ENCODE measurements at places on chromosomes 2 and 18. TPM values are rescaled to one million over a fixed set of nuclear protein-coding genes. Genes with fewer than 3 reads are reported as not detected.

- no peak overlapping the region for H3K27ac ChIP-seq
- H3K36me3 ChIP-seq, result no peaks in the 10 kb centered on the region
- no peak overlapping the region for H3K4me3 ChIP-seq
- H3K27me3 ChIP-seq, result no peaks in the 10 kb centered on the region
These were observed 124.4 kb downstream of the LRRTM4 start for GRCh38 chr2:77397763-77398162.

GRCh38 chr2:101361121-101361520 lies 26.2 kb downstream of the CREG2 start:
- H3K36me3 ChIP-seq, result no peaks in the 10 kb centered on the region
- H3K27ac ChIP-seq, result no peak overlapping the region
- no peak for DNase-seq
- no peaks in the 10 kb centered on the region for H3K4me1 ChIP-seq

DNA sequence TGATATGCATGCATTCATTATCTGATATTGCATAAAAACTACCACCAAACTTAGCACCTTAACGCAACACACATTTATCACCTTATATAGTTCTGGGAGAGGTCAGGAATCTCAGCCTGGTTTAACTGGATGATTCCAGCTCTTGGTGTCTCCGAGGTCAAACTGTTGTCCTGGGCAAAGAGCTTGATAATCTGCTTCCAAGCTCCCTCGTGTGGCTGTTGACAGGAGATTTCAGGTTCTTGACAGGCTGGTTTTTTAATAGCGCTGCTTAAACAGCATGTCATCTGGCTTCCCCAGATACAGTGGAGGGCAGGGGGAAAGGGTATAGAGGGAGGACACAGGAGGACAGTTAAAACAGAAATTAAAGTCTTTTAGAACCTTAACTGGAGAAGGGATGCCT lies 785.0 kb downstream of the CNTNAP5 start:
- no peak for DNase-seq
- no peaks in the 10 kb centered on the region for H3K4me1 ChIP-seq
- no peak overlapping the region for H3K27ac ChIP-seq
- no peaks in the 10 kb centered on the region for H3K36me3 ChIP-seq

DNA sequence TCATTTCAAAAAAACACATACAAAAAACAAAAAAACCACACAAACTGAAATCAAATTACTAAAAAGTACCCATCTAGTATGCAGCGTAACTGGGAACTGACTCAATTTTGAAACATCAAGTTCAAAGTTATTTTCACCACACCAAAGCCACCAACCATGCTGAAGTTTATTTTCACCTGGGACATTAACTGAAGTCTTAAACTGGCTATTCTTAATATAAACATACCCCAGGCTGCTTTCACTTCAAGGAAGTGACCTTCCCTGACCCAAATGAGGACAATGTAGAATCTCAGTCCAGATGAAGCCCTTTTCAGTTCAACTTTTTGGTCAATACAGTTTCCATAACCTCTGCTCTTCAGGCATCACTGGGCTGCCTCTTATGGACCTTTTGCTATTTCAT lies 84.6 kb downstream of the PIGN start:
- H3K4me1 ChIP-seq, result no peaks in the 10 kb centered on the region
- no peaks in the 10 kb centered on the region for H3K36me3 ChIP-seq
- DNase-seq, result no peak

DNA sequence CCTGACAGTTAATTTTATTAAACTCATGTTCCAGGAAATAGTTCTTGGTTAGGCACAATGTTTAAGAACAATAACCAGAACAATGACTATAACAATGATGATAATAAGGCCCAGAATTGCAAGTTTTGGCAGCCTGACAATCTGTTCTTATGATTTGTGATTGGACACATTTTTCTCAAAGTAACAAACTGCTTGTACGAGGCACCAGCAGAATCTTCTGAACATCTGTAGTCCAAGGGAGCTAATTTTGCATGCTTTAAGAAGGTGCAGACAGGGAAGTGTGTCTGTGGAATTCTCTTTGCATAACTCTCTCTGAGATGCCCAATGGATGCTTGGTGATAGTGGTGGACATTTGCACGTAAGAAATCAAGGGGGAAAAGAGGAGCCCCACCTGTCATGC lies 709.3 kb downstream of the SLC4A3 start:
- no peaks in the 10 kb centered on the region for H3K36me3 ChIP-seq
- H3K4me1 ChIP-seq, result no peaks in the 10 kb centered on the region
- H3K27me3 ChIP-seq, result no peaks in the 10 kb centered on the region
- H3K27ac ChIP-seq, result no peak overlapping the region
- no peak for DNase-seq

GRCh38 chr2:221513232-221513631 lies 58.9 kb downstream of the EPHA4 start:
- no peaks in the 10 kb centered on the region for H3K27me3 ChIP-seq
- no peaks in the 10 kb centered on the region for H3K4me1 ChIP-seq

GRCh38 chr2:36411962-36412444 lies 56.4 kb downstream of the CRIM1 start:
- no peaks in the 10 kb centered on the region for H3K36me3 ChIP-seq
- peaks cover 16% of the 10 kb centered on the region for H3K4me1 ChIP-seq
- H3K4me3 ChIP-seq, result no peak overlapping the region
- no peak for DNase-seq
- no peak overlapping the region for H3K27ac ChIP-seq

The CKAP2L gene
- 0.15 TPM for total RNA-seq

The DLGAP1 gene
- total RNA-seq, result 13.4 TPM

The RTP5 gene
- not detected for total RNA-seq

The MALL gene
- total RNA-seq, result 0.63 TPM

Data from ovary (tissue), 10 donors.